RWPE2 (cell line): ENCODE measurements at places on chromosomes 16 and 17.
A peak's percentile ranks its signal among the peaks of the same experiment; 100 is the strongest.

GRCh38 chr17:76709077-76709950 is 1.5 kb downstream of the MXRA7 start:
- peak overlapping the region; percentile 57 for H3K27ac ChIP-seq
- no peak for DNase-seq
- no peaks in the 10 kb centered on the region for H3K4me1 ChIP-seq
- peaks cover 13% of the 10 kb centered on the region for H3K36me3 ChIP-seq
- peak overlapping the region; percentile 73 for H3K4me3 ChIP-seq
- no peaks in the 10 kb centered on the region for H3K27me3 ChIP-seq

GRCh38 chr16:60302261-60302660 is 1568.1 kb upstream of the GOT2 start:
- no peaks in the 10 kb centered on the region for H3K36me3 ChIP-seq
- no peak overlapping the region for H3K27ac ChIP-seq
- H3K4me3 ChIP-seq, result no peak overlapping the region
- DNase-seq, result no peak
- no peaks in the 10 kb centered on the region for H3K4me1 ChIP-seq

GRCh38 chr17:32849879-32850278 is 27.0 kb downstream of the MYO1D start:
- H3K4me3 ChIP-seq, result no peak overlapping the region
- no peak for DNase-seq
- no peaks in the 10 kb centered on the region for H3K36me3 ChIP-seq
- H3K4me1 ChIP-seq, result peaks cover 22% of the 10 kb centered on the region

- H3K4me1 ChIP-seq, result peaks cover 6% of the 10 kb centered on the region
- H3K36me3 ChIP-seq, result no peaks in the 10 kb centered on the region
- H3K4me3 ChIP-seq, result peak within 1 kb of the TSS; percentile 73
- H3K27me3 ChIP-seq, result peaks cover 3% of the 10 kb centered on the region
- no peak within 1 kb of the TSS for H3K27ac ChIP-seq
Measured at GRCh38 chr16:80804526-80805383, at the start of gene CDYL2. Gene CDYL2 (minus strand): TSS chr16:80804598. CDS start chr16:80804173, 425 bp downstream.
